Hematopoietic multipotent progenitor cell (in vitro differentiated cells): ENCODE measurements at places on chromosomes 3 and 15. TPM values are rescaled to one million over a fixed set of nuclear protein-coding genes. Genes with fewer than 3 reads are reported as not detected.

DNA sequence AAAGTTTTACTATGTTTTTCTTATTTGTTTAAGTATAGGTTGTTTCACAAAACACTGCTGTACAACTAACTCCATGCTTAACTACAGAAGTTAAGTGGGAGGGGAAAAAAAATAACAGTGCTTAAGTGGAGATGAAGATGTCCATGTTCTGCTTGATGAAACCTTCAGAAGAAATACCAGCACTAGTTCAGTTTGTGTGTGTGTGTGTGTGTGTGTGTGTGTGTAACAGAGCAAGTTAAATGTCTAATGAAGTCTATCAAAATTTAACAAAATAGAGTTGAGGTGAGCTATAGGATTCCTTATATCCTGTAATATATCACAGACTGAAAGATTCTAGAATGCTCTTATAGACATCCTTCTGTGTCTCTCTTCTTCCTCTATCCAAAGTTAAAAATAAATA is 44.1 kb upstream of the CBLB start:
- no peak for DNase-seq

- DNase-seq: no peak
Measured at GRCh38 chr3:23162934-23163333, 40.2 kb upstream of the UBE2E2 start.

GRCh38 chr3:169867584-169868210 is 2.0 kb downstream of the LRRC31 start:
- no peak for DNase-seq

DNA sequence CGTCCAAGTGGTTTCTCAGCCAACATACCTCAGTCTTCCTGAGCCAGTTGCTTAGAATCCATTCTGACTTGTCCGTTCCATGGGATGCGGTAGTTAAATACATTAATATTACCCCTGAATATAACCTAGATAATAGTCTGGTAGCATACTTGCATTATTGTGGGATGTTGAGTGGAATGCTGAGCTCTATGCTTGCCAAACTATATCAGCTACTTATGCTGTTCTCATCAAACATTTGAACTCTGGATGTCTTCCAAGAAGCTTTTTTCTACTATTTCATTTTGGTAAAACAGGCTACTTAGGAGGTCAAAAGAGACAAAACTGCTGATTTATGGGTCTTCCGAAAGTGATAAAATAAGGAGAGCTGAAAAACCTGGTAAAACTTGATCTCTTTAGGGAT is 429.5 kb downstream of the NAALADL2 start:
- DNase-seq: no peak

GRCh38 chr15:39631357-39631756 is 50.5 kb downstream of the THBS1 start:
- DNase-seq: no peak

GRCh38 chr3:31534065-31534425 is 1.3 kb downstream of the STT3B start:
- DNase-seq: no peak

- DNase-seq: no peak
Measured at GRCh38 chr15:52378746-52379394, 83.3 kb upstream of the MYO5C start.

Gene SLC12A1
- not detected for total RNA-seq

Gene CAND2
- total RNA-seq: 3.0 TPM
